Daoy (cell line): ENCODE measurements at places on chromosomes 6 and 20. TPM values are rescaled to one million over a fixed set of nuclear protein-coding genes. Genes with fewer than 3 reads are reported as not detected.

The MOG gene
- not detected in 2 replicates for total RNA-seq

The KCNQ5 gene
- 4.4 and 5.1 TPM in 2 replicates for total RNA-seq

The SOBP gene
- 1.8 and 2.1 TPM in 2 replicates for total RNA-seq

The PDCD2 gene
- total RNA-seq, result 318 and 381 TPM in 2 replicates

The SERAC1 gene
- 2.5 and 3.9 TPM in 2 replicates for total RNA-seq

The NOX3 gene
- total RNA-seq, result not detected in 2 replicates

The CST5 gene
- total RNA-seq, result not detected in 2 replicates

The FBXO5 gene
- 64.4 and 80.4 TPM in 2 replicates for total RNA-seq

The COL19A1 gene
- 0.06 TPM in 1 of 2 replicates, not detected in the other for total RNA-seq

The COL20A1 gene
- 0.97 and 1.3 TPM in 2 replicates for total RNA-seq

The DOK5 gene
- total RNA-seq, result 0.06 and 0.91 TPM in 2 replicates

The GRM4 gene
- 0.06 TPM in 1 of 2 replicates, not detected in the other for total RNA-seq

The SLC17A4 gene
- total RNA-seq, result not detected in 2 replicates

The TTBK1 gene
- total RNA-seq, result 0.30 TPM in 1 of 2 replicates, not detected in the other

The EYA2 gene
- total RNA-seq, result 1.7 and 3.8 TPM in 2 replicates

The AVP gene
- not detected in 2 replicates for total RNA-seq

The VSTM2L gene
- 6.9 and 10.0 TPM in 2 replicates for total RNA-seq

The HAO1 gene
- not detected in 2 replicates for total RNA-seq

The WFDC12 gene
- total RNA-seq, result not detected in 2 replicates
